ENCODE measurements at places on chromosomes 16 and 17.

- no peak for DNase-seq
Measured at GRCh38 chr17:44024271-44024663, 9.5 kb upstream of the TMEM101 start.

- no peak for DNase-seq
Measured at GRCh38 chr17:45131616-45132319, 547 bp downstream of the PLCD3 start.

GRCh38 chr16:13733561-13733960 is 186.4 kb upstream of the ERCC4 start:
- DNase-seq = no peak

DNA sequence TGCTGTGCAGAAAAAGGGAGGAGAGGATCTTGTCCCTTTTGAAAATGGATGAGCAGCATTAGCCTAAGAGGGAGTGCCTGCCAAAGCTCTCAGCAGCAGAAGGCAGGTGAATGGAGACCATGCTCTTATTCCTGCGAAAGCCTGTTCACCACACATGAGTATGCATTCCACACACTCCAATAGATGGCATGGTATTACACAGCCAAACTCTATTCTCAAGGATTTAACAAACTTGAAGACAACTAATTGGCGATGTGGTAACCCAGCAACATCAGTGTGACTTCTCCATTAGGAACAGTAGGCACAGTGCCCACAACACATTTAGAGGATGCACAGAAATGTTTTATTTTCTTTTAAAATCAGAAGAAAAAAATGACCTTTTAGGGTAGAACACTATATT is 77.8 kb downstream of the CDH11 start:
- no peak for DNase-seq

DNA sequence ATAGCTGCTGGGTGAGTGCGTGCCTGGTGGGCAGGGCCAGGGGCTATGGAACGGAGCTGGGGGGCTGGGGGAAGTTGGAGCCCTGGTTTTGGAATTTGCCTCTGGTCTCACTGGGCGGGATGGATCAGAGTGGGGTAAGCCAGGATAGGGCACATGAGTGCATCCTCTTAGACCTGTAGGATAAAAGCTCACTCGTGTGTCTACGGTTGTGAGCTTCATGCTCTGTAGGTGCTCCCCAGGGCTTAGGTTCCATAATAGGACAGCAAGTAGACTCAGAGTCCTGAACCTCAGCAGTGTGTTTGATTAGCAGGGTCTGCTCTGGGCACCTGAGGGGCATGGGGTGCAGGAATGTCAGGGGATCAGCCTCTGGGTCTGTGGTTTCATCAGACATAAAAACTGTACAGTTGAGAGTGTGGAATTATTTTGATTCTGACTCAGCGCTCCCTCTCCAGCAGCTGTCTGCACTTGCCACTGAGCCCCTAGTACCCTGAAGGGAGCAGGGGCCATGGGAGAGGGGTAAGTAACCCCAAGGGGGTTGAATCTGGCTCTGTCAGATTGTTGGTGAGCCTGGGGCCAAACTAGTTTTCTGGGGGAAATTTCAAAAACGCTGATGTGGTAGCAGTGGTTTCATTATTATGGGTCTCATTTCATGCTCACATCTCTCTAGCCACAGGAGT is 84.2 kb upstream of the LGALS9 start:
- no peak for DNase-seq

GRCh38 chr16:89035669-89036570 is 57.7 kb upstream of the ACSF3 start:
- no peak for DNase-seq

- no peak for DNase-seq
Measured at GRCh38 chr17:44211281-44212265, 7.9 kb downstream of the UBTF start.

DNA sequence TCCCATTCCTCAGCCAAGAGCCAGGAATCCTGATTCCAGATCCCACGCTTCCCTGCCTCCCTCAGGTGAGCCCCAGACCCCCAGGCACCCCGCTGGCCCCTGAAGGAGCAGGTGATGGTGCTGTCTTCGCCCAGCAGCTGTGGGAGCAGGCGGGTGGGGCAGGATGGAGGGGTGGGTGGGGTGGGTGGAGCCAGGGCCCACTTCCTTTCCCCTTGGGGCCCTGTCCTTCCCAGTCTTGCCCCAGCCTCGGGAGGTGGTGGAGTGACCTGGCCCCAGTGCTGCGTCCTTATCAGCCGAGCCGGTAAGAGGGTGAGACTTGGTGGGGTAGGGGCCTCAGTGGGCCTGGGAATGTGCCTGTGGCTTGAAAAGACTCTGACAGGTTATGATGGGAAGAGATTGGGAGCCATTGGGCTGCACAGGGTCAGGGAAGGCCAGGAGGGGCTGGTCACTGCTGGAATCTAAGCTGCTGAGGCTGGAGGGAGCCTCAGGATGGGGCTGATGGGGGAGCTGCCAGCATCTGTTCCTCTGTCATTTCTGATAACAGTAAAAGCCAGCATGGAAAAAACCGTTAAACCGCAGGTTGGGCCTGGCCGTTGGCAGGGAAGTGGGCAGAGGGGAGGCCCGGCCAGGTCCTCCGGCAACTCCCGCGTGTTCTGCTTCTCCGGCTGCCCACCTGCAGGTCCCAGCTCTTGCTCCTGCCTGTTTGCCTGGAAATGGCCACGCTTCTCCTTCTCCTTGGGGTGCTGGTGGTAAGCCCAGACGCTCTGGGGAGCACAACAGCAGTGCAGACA is at the start of gene SPN:
TSS of gene SPN (plus strand) at position 232 of the 791 bp plus-strand sequence. CDS start at position 714, 482 bp downstream.
- DNase-seq = no peak

GRCh38 chr17:74431568-74432423 is at the start of gene GPRC5C:
GPRC5C (plus strand) TSS chr17:74432088; CDS start chr17:74439777, 7,689 bp downstream.
- peak; percentile 64 for DNase-seq

DNA sequence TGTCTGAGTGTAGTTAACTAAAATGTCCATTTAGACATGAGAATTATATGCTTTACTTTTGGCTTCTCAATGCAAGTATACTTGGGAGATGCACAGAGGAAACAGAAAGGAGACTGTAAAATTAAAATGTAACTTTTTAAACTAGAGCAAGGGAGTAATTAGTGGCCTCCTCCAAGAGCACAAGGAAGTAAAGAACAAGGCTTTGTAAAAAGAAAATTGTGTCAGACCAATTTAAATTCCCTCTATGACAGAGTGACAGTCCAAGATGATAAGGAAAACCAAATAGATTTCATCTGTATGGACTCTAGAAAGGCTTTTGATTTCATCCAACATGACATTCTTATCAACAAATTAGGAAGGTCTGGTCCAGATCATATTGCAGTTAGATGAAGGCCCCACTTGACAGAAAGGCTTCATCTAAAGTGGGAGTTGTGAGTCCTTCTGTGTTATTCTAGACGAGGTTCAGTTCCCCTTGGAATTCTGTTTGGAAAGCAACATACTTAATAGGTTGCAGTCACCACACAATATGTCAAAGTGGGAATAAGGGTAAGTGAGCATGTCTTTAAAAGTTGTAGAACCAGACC is 6.5 kb upstream of the CAPNS2 start:
- no peak for DNase-seq

GRCh38 chr17:76810956-76811355 is 57.2 kb upstream of the MGAT5B start:
- no peak for DNase-seq

Data from fibroblast of pulmonary artery (primary cell).